Fibroblast of lung (primary cell): ENCODE measurements at places on chromosomes 1 and 21.

DNA sequence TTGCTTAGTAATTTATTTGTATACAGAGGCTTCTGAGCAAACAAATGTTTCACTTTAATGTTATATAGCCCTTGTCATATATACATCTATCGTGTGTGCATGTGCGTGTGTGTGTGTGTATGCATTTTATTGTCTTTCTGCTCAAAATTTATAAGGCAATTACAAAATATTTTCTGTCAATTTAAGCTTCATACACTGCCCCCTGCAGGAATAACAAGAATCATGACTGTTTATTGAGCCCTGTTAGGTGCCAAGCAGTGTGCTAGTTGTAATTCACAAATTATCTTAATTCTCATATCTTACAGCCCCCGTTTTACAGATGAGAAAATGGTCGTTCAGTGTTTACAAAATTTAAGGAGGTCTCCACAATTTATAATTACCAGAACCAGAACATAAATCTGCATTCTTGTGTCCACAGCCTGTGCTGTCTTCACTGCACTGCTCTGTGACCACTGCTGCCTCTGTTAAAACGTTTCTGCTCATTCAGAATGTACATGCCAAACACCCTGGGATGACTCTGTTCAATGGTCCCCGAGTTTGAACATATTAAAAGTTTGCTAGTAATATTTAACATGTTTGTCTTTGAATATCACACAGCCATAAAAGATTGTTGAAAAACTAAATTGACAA is 181.3 kb downstream of the ATP6V1G3 start:
- DNase-seq: no peak

DNA sequence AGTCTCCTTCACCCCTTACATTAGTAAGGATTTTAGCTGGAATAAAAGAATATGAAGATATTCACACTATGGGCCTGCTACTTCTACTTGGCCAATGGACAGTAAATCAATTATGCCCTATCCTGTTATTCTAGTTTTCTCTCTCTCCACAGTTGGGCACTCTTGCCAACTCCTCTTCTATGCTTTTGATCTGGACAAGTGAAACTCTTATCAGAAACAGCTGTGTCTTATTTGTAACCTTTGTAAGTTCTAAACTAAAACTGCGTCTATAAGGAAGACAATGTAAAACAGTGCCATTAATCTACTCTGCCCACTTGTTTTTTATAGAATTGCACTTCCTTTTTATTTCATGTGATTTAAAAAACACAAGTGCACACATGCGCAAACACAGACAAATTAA is 244.0 kb upstream of the DMRTA2 start:
- no peak for DNase-seq

DNA sequence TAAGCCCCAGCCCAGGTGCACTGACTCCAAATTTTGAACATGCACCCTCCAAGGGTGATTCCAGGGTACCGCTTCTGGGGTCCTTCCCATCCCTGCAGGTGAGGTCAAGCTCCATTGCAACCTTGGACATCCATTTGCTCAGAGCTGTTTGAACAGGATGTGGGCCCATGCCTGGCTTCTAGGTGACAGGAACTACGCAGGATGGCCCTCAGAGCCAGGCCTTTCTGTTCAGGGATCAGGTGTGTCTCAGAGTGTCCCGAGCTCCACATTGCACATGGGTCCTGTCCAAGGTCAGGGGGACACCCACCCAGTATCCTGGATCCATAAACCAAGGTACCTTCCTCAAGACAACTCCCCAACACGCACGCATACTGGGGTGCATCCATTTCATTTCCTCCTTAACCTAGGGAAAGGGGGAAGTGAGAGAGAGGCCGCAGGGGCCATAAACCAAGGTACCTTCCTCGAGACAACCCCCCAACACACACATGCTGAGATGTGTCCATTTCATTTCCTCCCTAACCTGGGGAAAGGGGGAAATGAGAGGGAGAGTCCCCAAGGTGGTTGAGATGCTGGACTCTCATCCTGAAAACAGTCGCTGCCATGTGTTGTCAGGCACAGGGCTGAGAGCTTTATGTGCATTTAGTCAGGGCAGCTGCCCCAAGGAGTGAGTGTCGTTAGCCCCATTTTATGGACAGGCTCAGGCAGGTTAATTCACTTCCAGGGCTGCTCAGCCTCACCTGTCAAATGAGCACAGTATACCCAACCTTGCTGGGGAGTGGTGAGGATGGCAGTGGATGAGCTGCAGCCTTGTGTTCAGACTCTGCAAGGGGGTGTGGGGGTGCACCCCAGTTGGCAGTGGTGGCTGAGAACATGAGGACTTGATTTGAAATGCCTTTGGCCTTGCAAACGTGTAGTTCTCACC is 2.1 kb downstream of the SLC66A1 start:
- no peak for DNase-seq

GRCh38 chr1:94917251-94917650 is 9.7 kb downstream of the CNN3 start:
- peak; percentile 42 for DNase-seq

DNA sequence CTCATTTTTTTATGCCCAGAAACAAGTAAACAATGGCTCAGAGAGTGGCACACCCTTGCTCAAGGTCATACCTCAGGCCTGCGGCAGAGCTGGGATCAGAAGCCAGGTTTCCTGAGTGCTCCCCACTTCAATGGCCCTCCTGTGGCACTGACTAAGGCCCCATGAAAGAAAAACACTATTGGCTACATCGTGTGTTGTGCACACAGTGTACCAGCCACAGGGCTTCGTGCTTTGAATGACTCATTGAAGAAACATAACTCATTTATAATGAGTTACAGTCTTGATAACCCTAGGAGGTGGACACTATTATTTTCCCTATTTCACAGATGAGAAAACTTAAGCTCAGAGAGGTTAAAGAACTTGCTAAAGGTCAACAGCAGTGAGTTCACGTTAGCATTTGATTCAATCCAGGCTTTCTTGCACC is 91.2 kb downstream of the TRABD2B start:
- no peak for DNase-seq

DNA sequence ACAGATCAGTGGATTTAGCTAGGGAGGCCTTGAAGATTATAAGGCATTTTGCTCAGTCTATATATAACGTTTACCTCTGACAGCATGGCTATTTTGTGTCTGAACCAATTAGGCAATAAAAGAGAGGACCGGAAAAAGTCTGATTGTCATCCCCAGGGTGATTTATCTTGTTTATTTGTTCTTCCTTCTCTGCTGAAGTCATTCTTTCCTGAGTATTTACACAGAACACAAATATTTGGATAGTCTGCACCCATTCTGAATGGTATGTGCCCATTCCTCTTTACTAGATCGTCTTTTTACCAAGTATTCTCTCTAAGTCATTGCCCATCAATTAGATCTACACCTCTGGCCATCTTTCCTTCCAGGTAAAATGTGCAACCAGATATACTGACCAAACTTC is 1602.9 kb downstream of the KCNT2 start:
- DNase-seq: no peak

- no peak for DNase-seq
Observed at GRCh38 chr1:172616636-172617035, 42.3 kb upstream of the FASLG start.
